Activated naive CD8-positive, alpha-beta T cell treated with anti-CD3 and anti-CD28 coated beads, Interleukin-2, amount 10 ng/mL, durations not matched to agents 7 days and 5 days (primary cell): ENCODE measurements at places on chromosomes 5 and 9. TPM values are rescaled to one million over a fixed set of nuclear protein-coding genes. Genes with fewer than 3 reads are reported as not detected.

Gene PJA2
- total RNA-seq = 75.6 TPM

Gene SPATA31E1
- not detected for total RNA-seq

Gene AHRR
- 35.7 TPM for total RNA-seq

Gene PCDHGA8
- 0.11 TPM for total RNA-seq

Gene SLC46A2
- total RNA-seq = not detected

Gene GAPT
- 0.57 TPM for total RNA-seq

Gene SMIM33
- 0.34 TPM for total RNA-seq

Gene LRRC19
- not detected for total RNA-seq

Gene PPP3R2
- total RNA-seq = not detected

Gene CARD9
- total RNA-seq = 0.61 TPM

Gene C5orf58
- total RNA-seq = not detected

Gene LTC4S
- total RNA-seq = 5.7 TPM

Gene KCNN2
- not detected for total RNA-seq

Gene PCDHGA10
- 0.14 TPM for total RNA-seq

Gene BTNL3
- total RNA-seq = not detected

Gene PCDHA10
- not detected for total RNA-seq

Gene SLC36A3
- not detected for total RNA-seq

Gene NANS
- 31.1 TPM for total RNA-seq

Gene PFN3
- not detected for total RNA-seq

Gene CAVIN4
- total RNA-seq = not detected

Gene TMEM252
- total RNA-seq = not detected

Gene PCDH1
- total RNA-seq = not detected

Gene FAM78A
- 104 TPM for total RNA-seq

Gene GRM6
- not detected for total RNA-seq

Gene PCDHB1
- not detected for total RNA-seq

Gene CCIN
- 0.26 TPM for total RNA-seq

Gene TMC1
- not detected for total RNA-seq

Gene PCDHGB4
- 0.11 TPM for total RNA-seq

Gene PCDHA7
- not detected for total RNA-seq

Gene REEP2
- 1.3 TPM for total RNA-seq

Gene EIF4E1B
- not detected for total RNA-seq

Gene TRMO
- 27.6 TPM for total RNA-seq

Gene ATP10B
- not detected for total RNA-seq

Gene APBA1
- 0.11 TPM for total RNA-seq

Gene GLDC
- total RNA-seq = not detected

Gene PCDHB2
- total RNA-seq = not detected

Gene TNFSF15
- total RNA-seq = 1.0 TPM

Gene GLRA1
- not detected for total RNA-seq

Gene FBP2
- not detected for total RNA-seq

Gene PRELID2
- total RNA-seq = 3.3 TPM

Gene TMOD1
- total RNA-seq = 0.79 TPM

Gene ZDHHC11
- total RNA-seq = 10.2 TPM

Gene LCN15
- not detected for total RNA-seq

Gene FOXD4L3
- total RNA-seq = not detected
